ENCODE measurements at places on chromosomes 1 and 21.

GRCh38 chr1:5271264-5271663 is 616.9 kb downstream of the AJAP1 start:
- no peak for DNase-seq

- no peak for DNase-seq
Measured at GRCh38 chr1:86503406-86504136, 34.8 kb downstream of the CLCA1 start.

GRCh38 chr21:19468991-19469715 is 1065.6 kb upstream of the TMPRSS15 start:
- no peak for DNase-seq

DNA sequence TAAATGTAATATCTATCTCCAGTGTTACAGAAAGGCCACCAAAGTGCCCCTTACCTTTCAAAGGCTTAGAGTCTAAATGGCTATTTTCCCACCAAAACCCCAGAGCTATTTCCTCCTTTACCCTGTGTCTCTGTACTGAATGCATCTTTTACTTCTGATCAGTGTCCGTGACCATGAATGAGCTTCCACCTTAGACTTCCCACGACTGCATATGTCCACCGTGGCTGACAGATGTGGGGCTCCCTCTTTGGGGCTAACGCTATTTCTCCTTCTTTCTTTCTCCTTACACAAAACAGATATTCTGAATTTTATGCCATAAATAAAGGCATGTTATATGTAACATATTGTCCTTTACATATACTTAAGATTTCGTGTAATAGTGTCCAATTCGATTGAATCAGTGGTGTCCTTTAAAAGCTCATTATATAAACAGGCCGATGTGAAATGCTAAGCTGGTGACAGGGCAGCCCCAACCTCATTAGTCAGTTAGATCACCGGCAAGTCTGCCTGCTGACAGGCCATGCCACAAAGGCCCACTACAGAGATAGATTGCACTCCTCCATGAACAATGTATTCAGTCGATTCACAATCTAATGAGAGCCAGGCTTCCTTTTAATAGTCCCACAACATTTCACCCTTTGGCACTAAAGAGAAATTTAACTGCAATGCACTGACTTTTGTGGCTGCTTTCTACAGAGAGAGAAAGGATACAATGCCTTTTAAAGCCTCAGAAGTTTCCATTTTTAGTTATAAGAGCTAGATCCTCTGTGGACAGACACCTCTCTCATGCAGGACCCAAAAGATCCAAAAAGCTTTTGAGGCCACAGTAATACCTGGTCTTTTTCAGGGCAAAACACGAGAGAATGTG is 297.9 kb downstream of the PCP4 start:
- no peak for DNase-seq

GRCh38 chr1:47742890-47743760 is 254.1 kb downstream of the TRABD2B start:
- no peak for DNase-seq

DNA sequence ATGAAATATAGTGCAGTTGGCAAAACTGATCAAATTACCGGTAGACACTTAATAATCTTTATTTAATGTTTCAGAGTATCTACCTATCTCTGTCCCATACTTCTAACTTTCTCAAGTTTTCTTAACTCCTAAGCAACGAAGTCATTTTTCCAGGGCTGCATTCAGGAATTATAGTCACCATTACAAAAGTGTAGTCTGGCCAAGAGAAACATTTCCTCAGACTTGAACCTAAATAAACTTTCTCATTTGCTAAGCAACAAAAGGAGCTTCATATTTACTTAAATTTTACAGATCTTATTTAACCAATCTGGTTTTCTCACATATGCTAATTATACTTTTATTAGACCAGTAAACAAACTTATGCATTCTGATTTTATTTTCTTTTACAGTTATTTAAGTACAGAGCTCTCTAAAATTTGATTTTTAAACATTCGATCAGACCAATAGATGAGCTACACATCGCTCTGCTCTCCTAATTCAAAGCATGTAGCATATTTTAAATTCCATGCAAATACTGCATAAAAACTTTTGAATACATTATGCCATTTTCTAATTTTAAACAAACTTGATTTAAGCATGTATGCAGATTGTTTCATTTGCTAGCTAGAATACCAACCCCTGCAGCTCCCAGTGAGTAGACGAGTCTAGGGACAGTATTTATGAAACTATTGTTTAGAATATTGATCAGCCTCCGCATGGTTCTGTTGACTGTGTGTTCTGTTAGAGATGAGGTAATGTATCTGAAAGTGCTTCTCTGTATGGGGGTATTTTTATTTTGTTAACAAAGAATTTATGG is 201.4 kb downstream of the CHRM3 start:
- DNase-seq, result no peak

DNA sequence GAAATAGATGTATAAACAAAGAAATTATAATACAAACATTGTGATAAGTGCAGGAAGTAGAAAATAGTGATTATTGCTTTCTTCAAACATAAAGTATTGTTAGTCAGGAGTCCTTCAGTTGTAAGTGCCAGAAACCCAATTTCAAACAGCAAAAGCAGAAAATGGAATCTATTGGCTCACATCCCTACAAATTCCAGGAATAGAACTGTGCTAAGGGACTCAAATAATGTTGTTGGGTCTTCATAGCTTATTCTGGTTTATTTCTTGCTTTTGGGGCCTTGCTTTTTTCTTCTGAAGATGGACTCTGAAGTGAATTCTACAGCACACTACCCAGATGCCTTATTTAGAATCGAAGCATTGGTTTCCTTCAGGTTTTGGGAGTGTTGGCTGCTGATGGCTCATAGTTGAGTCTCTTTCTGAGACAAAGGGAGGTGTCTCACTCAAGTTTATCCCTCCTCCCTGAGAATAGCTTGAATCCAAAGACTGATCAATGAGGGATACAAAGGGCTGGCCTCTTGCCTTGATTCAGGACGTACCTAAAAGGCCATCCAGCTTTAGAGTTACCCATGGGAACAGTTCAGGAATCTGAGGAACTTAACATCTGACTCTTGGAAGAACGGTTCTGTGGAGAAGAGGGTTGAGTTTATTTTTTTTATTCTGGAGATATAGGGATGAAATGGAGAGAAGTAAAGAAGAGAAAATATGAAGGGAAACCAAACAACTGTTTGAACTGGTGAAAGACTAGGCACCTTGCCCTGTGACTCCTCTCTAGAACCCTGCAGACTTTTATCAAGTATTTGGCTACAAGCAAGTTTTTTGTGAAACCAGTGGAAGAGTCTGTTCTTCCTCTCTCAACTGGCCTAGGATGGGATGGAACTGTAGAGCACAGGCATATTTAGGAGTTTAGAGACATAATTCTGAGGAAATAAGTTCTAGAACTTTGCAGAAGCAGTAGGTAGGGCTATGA is 39.0 kb upstream of the ATG4C start:
- DNase-seq, result no peak

DNA sequence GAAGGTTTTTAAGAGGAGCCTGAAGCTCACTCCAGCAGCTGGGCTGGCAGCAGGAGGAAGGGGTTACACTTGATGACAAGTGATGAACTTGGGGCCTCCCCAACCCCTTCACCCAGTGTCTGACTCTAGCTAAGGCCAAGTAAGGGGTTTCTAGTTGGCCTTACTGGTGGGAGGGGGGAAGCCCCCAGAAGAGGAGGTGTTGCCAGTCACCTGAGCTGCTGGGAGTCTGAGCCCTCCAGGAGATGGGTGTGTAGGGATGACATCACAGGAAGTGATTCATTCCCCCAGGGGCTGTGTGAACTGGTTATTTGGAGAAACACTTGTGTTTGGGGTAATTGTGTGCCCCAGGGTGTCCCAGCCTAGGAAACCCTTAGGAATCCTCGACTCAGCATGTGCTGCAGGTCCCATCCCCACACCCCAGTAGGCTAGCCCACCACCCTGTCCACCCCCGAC is 3.1 kb downstream of the PADI1 start:
- no peak for DNase-seq

- DNase-seq, result no peak
Measured at GRCh38 chr1:6531996-6532395, 22.3 kb downstream of the NOL9 start.

All from neural crest cell (in vitro differentiated cells).